ENCODE measurements at places on chromosomes 2 and 18.

- DNase-seq: no peak
These were observed 16.3 kb downstream of the TSHZ1 start for GRCh38 chr18:75226956-75227316.

GRCh38 chr2:74063486-74063885 is 78.8 kb downstream of the TET3 start:
- DNase-seq: no peak

GRCh38 chr2:64063454-64063853 is 44.2 kb upstream of the VPS54 start:
- DNase-seq: no peak

- no peak for DNase-seq
These were observed 2.1 kb upstream of the GAREM2 start for GRCh38 chr2:26170795-26171194.

- no peak for DNase-seq
These were observed 738 bp downstream of the CHST9 start for GRCh38 chr18:27184115-27185024.

DNA sequence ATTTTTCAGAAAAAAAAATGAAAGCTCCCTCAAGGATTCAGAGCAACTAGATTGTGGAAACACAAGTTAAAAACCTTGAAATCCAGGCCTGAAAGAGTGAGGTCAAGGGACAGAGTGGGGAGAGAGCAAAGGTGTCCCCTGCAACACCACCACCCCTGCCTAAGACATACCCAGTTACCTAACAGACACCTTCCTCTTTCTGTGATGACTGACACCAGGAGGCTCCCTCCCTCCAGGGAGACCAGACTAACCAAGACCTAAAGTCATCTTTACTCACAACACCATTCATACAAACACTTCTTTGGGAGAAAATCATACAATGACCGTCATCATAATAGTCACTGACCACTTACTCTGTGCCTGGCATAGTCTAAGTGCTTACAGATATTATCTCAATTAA is 151.8 kb upstream of the NABP1 start:
- no peak for DNase-seq

DNA sequence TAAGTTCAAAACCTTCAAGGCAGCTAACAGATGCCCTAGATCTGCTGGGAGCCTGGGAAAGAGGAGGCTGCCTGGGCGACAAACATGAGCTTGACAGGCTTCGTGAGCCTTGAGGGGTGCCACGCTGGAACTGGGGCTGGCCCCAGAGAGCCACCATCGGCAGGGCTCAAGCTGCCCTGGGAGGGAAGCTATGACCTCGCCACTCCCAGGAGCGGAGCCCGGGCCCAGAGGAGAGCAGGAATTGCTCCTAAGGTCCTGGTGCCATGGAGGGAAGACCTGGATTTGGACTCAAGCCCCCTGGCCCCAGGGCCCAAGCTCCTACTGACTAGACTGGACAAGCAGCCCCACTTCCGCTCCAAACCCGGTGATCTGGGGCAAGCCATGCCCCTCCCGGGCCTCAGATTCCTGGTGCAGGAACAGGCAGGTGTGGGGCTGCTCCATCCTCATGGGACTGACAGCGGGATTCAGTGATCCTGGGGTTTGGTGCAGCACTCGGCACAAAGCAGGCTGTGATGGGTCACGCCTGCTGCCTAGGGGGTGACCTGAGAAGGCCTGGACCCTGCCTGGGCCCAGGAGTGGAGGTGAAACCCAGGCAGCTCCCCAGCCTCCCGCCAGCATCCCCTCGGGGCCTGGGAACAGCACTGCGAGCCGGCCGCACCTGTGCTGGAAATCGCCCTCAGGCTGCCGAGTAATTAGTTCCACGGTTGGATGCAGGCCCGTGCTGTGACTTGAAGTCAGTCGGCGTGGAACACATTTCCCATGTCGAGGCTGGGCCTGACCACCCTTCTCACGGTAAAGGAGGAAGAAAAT is 246.9 kb downstream of the NDUFA10 start:
- no peak for DNase-seq

Data from NCI-H1417 treated with DMSO at 0.1 percent for 48 hours (cell line).